ENCODE measurements at places on chromosomes 6 and 20.

GRCh38 chr6:166736634-166737033 is 109.6 kb upstream of the RPS6KA2 start:
- DNase-seq = no peak

DNA sequence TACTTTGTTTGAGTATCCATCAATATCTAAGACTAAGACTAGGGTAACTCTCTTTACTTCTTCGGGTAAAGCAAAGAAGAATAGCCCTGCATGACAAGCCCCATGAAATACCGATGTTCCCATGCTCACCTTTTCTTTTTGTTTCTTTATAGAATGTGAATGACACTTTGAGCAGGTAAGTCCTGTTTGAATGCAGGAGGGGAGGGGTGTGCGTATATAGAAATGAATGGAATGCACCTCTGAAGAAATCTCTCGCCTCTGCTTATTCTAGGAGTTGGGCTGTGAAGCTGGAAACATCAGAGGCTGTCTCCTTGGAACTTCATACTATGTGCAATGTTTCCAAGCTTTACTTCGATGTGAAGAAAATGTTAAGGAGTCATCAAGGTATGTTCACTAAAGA is 10.3 kb downstream of the TRIM38 start:
- no peak for DNase-seq

GRCh38 chr20:35939264-35939663 is 15.0 kb downstream of the SCAND1 start:
- DNase-seq = no peak

GRCh38 chr6:4603291-4603690 is 172.9 kb upstream of the CDYL start:
- no peak for DNase-seq

All from NCI-H345 (cell line).